ENCODE measurements at places on chromosomes 2 and 18. TPM values are rescaled to one million over a fixed set of nuclear protein-coding genes. Genes with fewer than 3 reads are reported as not detected.

DNA sequence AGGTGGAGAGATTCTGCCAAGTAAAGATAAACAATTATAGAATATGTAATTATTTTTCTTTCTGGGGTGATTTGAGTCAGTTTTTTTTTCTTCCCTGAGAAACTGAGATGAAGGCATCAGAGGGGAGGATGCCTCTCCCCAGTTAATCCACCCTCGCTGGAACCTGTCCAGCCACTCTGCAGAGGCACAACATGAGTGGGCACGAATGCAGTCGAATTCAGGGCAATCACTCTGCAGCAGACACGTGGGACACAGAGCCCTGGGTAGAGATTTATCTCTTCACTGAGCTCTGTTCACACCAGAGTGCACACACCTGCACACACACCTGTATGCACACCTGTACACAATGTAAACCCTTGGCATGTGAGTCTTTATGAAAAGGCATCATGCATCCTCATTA, 154.2 kb downstream of the DCDC2C start:
- no peak for DNase-seq

The LCT gene
- total RNA-seq = not detected

The TCF23 gene
- total RNA-seq = not detected

DNA sequence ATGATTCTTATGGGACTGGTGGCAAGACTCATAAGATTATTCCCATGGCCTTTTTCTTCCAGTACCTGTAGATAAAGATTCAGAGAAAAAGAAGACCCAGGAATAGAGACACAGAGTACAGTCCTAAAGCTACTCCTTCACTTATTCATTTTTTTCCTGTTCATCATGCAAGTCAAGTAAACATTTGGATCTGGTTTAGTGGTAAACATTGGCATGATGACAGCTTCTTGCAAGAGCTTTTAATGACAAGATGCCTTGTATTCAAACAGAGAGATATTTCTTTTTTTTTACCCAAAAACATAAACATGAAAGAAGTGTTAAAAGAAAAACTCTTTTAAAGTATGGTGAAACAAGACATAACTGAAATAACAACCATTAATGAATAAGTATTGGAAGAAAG, 20.2 kb downstream of the CXCR2 start:
- DNase-seq = no peak

The SEPTIN2 gene
- total RNA-seq = 499 TPM

DNA sequence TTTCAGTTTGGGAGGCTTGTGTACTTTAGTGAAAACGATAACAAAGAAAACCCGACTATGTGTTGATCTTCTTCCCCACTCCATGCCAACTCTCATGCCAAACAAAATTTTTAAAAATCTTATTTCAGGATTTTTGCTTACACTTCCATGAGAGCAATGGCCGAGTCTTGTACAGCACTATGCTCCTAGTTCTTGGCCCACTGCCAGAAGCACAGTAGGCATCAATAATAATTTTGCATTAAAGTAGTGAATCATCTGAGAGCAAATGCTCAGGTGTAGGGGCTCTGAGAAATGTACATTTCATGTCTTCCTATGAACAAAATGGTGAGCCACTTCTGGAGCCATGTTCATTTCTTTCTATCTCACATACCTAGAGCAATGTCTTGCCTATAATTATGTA, 62.2 kb downstream of the MAP3K19 start:
- no peak for DNase-seq

The FHOD3 gene
- total RNA-seq = 0.07 TPM

GRCh38 chr2:241636182-241637017, 558 bp downstream of the THAP4 start:
- no peak for DNase-seq

GRCh38 chr2:27992787-27993401, 102.4 kb downstream of the BABAM2 start:
- no peak for DNase-seq

The TNFAIP6 gene
- not detected for total RNA-seq

The UGT1A10 gene
- not detected for total RNA-seq

GRCh38 chr18:47749600-47749973, 180.9 kb downstream of the SMAD2 start:
- DNase-seq = no peak

DNA sequence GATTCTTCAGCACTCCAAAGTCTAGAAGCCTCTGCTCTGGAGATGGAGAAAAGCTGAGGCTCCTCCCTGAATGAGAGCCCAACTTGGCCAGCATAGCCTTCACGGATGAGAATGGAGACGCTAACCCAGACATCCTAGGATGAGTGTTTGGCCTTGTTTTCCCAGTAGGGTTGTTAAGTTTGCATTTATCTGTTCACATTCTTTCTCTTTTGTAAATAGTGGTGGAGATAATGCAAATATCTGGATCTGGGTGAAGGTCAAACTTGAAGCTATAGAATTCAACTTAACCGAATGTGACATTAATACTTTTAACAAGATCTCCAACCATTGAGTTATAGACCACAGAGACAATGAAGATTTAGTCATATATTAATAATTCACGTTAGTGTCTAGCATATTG, 53.4 kb upstream of the BZW1 start:
- no peak for DNase-seq

The SPRED2 gene
- total RNA-seq = 2.2 TPM

The COL6A3 gene
- 0.14 TPM for total RNA-seq

The CNDP1 gene
- total RNA-seq = not detected

DNA sequence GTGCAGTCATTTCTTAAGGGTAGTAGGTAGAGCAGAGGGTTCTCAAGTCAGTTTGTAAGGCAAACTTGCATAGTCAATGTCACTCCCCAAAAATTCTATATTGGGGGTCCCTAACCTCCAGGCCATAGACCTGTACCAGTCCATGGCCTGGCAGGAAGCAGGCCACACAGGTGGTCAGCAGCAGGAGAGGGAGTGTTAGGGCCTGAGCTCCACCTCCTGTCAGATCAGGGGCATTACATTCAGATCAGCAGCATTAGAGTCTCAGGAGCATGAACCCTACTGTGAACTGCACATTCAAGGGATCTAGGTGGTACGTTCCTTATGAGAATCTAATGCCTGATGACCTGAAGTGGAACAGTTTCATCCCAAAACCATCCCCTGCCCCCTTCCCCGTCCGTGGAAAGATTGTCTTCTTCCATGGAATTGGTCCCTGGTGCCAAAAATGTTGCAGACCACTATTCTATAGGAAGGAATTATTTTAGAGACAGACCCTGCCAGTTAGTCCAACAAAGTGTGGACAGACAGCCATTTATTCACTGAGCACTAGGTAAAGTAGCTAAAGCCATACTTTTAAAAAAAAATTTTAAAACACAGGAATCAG, 6.7 kb downstream of the COA5 start:
- DNase-seq = no peak

DNA sequence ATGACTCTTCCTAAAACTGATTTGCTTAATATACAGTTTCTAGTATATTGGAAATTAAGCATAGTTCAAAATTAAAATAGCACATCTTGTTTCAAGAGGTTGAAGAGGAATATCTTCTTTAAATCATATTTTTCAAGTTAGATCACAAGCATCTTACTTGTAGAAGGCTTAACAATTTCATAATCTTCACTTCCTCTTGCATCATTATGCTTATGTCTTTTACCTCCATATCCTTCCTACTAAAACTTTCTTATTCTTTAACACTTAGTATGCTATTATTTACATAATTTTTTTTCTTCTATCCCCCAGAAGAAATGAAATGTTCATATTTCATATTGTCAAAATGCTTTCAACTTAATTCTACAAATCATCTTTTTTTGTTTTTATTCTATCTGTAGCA, 1354.9 kb upstream of the TMEFF2 start:
- no peak for DNase-seq

DNA sequence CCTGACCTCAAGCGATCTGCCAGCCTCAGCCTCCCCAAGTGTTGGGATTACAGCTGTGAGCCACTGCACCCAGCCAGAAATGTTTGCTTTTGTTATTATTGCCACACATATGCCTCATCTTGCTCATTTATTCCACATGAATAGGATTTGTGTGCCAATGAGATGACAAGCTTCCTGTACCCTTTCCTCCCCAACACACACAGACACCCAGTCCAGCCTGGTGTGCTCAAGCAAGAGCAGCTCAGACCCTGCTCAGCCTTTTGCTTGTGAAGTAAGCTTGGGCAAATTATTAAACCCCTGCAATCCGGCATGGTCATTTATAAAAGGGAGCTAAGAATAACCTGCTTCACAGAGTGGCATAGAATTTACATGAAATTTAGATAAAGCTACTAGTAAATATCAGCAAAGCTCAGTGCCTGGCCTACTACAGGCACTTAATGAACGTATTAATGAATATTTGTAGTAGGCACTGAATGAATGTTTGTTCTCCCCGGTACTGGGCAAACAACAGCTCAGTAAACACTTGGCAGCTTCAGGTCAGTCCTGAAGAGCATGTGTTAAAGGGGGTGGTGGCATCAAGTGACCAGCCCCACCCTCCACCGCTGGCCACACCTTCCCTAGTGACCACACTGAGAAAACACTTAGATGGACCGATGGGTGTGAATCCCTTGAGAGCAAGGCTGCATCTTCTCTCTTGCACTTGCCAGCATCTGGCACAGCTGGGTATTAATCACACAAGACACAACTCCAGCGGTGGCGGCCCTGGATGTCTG, 280.2 kb downstream of the SRBD1 start:
- peak; percentile 37 for DNase-seq

DNA sequence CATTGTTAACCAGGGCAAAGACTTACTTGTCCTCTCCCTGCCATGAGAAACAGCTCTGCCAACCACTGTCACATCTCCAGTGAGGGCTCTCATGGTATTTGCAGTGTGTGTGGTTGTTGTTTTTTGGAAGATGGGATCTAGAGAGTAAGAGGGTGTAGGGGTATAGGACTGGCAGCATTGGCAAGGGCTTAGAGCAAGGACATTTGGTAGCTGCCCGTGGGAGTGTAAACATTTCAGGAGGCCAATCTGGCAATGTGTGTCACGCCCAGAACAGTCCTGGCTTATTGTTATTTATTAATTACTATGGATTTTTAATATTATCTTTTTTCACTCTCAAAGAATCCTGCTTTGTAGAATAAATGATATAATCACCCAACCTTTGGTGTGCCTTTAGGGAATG, 90.5 kb downstream of the TMEM17 start:
- no peak for DNase-seq

The CCDC102B gene
- total RNA-seq = 0.28 TPM

The GNLY gene
- total RNA-seq = not detected

The BOK gene
- total RNA-seq = 39.4 TPM

DNA sequence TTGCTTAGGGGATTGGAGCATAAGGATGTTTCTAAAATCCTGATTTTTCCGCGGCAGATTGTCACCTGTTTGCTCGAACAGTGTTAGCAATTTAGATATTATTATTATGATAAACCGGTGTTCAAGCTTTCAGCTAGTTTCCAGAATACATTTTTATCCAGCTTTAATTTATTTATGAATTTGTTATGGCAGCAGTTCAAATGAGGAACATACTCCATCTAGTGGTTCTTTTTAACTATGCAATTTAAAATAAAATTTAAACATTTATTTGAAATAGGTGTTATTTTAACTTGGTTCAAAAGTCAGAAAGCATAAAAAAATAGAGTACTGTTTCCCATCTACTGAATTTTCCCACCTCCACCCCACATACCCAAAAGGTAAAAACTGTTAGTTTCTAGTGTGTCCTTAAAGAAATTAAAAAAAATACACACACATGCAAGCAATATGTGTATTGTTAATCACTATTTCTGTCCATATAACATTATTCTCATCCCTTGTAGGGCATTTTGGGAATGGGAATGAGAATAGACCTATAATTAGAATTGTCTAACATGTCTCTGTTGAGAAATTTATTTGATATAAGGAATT, 23.2 kb downstream of the ACOXL start:
- no peak for DNase-seq

The DCAF17 gene
- 15.6 TPM for total RNA-seq

DNA sequence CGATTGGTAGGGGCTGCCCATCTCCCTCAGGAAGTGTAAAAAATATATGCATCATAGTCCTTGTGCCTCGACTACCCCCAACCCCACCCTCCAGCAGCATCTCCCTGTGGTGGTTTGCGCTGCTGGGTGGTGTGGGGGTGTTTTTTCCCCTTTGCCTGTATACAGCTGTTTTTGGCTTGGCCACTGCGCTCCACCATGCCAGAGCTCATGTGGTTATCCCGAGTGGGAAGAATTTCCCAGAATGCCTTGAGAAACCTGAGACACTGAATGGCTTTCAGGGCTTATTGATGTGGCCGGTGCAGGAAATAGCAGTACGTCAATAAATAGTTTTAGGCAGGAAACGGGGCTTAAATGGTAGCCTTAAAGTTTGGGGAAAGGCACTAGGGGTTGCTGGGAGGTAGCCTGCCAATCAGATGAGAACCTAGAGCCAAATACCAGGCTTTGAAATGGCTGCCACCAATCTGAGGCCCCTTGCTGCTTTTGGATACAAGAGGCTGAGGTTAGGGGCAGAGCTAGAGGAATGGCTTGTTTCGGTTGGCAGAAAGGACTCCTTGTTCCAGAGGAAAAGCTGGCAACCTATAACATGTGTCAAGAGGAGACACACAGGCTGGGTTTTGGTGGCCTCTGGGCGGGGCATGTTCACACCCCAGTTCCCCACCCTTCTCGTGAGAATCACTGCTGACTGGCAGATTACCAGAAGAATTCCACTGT, 144.1 kb downstream of the SMAD7 start:
- DNase-seq = no peak

DNA sequence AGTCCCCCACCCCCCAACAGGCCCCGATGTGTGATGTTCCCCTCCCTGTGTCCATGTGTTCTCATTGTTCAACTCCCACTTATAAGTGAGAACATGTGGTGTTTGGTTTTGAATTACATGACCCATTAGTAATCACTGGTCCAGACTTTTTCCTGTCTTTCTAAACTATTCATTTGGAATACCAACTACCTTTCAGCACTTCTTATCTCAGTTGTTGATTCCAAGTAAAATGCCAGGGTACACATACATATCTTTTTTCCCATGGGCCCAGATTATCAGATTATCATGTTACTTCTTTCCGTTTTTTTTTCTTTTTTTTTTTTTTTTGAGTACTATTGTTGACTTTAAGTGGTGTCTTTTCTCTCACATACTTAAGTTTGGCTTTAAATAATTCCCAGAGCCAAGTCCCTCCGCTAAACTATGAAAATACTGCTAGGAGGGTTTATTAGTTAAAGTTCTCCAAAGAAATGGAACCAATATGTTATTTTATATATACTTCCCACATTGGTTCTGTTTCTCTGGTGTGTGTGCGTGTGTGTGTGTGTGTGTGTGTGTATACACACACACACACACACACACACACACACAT, 389.3 kb downstream of the IRS1 start:
- DNase-seq = no peak

GRCh38 chr18:50045126-50045525, 149.8 kb downstream of the MYO5B start:
- no peak for DNase-seq

- no peak for DNase-seq
Observed at GRCh38 chr2:53448591-53448990, 319.0 kb upstream of the CHAC2 start.

The PROKR1 gene
- total RNA-seq = not detected

- DNase-seq = no peak
Observed at GRCh38 chr2:170887896-170888295, 41.2 kb upstream of the GORASP2 start.

The GRHL1 gene
- total RNA-seq = 1.2 TPM

The RTP5 gene
- not detected for total RNA-seq
